GM13976 (cell line): ENCODE measurements at places on chromosomes 16 and 17.

DNA sequence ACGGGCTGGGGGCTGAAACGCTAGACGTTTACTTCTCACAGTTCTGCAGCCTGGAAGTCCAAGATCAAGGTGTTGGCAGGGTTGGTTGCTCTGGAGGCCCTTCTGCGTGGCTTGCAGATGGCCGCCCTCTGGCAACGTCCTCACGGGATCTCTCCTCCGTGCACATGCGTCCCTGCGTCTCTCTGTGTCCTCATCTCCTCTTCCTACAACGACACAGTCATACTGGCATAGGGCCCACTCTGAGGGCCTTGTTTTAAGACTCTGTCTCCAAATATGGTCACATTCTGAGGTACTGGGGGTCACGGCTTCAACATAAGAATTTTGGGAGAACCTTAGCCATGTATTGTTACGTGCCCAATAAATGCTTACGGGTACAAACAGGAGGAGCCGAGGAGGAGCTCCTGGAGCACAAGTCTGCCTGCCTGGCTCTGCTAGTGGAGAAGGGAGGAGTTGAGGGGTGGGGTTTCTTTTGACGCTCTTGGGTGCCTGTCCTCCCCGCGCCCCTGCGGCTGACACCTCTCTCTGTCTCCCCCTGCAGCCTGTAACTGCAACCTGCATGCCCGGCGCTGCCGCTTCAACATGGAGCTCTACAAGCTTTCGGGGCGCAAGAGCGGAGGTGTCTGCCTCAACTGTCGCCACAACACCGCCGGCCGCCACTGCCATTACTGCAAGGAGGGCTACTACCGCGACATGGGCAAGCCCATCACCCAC lies 141.1 kb downstream of the NTN1 start:
- no peak for DNase-seq

GRCh38 chr17:34378664-34379101 lies 15.7 kb upstream of the CCL1 start:
- DNase-seq, result peak; percentile 72

DNA sequence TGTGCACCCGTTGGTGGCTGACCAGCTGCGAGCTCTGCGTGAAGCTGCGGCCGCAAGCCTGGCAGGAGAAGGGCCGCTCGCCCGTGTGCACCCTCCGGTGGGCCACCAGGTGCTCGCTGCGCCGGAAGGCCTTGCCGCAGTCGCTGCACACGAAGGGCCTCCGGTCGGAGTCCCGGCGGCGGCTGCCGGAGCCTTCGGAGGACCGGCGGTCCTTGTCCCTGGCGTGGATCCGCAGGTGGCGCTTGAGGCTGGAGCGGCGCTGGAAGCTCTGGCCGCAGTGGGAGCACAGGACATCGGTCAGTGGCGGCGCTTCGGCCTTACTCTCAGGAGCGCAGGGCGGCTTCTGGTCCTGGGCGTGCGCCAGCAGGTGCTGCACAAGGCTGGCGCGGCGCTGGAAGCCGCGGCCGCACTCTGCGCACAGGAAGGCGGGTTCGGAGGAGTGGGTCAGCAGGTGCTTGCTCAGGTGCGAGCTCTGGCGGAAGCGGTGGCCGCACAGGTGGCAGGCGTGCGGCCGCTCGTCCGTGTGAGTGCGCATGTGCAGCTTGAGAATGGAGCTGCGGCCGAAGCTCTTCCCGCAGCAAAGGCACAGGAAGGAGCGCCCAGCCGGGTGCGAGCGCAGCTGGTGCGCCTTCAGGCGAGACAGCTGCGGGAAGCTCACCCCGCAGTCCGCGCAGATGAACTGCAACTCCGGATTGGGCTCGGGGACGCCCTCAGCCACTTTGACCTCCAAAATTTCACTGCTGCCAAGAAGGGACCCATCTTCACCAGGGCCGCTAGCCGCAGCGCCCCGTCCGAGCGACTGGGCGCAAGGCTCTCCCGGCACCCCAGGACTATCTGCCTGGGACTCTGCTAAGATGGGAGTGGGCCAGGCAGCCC lies 9.1 kb downstream of the ZSCAN10 start:
- DNase-seq, result no peak

DNA sequence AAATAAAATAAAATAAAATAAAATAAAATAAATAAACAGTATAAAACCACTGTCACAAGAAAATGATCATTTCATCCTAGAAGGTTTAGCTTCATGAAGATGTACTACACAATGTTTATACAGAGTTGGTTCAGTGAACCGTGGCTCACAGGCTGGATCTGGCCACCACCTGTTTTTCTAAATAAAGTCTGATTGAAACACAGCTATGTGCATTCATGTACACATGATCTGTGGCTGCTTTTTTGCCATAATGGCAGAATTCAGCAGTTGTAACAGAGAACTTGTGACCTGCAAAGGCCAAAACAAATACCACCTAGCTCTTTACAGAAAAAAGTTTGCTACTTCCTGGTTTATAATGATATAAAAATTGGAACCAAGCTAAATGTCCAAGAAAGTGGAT lies 12.6 kb upstream of the RPRML start:
- no peak for DNase-seq

DNA sequence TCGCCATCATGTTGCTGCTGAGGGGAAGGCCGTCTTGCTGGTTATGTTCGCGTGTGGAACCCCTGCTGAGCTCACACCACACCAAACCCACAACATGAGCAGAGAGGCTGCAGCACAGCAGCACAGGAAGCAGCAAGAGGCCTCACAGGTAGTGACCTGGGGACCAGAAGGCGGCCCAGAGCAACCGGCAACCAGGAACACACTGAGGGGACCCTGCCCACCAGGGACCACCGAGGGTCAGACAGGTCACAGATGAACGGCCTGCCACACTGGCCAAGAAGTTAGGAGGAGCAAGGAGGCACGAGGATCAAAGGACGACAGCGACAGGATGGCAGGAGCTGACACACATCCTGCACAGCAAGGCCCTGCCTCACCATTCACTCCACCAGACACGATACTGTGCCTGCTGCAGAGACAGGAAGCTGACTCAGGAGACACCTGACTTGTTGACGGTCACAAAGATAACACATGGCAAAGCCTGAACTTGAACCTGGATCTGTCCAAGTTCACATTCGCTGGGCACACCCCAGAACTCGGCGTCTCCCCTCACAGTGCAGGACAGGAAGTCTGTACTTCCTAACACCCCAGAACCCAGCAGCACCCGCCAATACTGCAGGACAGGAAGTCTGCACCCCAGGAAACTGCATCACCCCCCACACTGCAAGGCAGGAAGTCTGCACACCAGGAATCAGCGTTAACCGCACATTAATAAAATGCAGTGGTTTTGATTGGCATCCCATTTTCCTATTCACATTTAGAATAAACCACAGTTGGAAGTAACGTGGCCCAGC lies 98.5 kb downstream of the ZNF778 start:
- peak; percentile 79 for DNase-seq
